ENCODE measurements at places on chromosomes 4 and X.
A peak's percentile ranks its signal among the peaks of the same experiment; 100 is the strongest.

DNA sequence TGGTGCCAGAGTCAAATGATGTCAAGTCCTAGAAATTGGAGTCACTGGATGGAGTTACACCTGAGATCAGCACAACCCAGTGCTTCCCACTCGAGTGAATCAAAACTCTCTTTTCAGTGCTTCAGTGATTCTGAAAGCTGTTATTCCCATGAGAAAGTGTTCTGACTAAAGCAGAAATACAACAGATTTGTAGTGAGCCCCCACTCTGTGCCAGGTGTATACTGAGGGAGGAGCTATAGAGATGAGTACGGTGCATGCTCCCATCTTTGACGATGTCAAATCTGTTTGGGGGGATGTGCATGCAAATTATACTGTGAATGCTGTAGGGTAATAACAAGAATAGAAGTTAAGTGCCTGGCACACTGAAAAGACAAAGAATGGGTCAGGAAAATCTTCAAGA, 330.2 kb downstream of the HS3ST1 start:
- no peak for DNase-seq

- DNase-seq = no peak
Measured at GRCh38 chr4:52877694-52878093, 15.6 kb downstream of the RASL11B start.

DNA sequence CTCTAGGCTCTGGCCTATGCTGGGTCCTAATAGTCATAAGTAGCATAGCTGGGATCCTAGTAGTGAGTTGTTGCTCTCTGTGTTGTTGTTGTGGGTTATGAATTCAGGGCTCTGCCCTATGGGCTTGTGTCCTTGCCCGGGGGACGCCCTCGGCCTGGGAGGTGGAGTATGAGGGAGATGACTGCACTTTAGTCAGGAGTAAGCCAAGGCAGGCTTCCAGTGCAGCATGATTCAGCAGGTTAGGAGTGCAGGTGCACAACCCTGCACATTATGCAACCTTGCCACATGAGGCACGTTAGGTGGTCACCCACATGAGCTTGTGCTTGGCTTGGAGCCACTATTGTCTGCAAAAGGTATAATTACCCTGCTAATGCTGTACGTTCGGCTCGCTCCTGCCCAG, 58.4 kb upstream of the CCDC149 start:
- DNase-seq = no peak

DNA sequence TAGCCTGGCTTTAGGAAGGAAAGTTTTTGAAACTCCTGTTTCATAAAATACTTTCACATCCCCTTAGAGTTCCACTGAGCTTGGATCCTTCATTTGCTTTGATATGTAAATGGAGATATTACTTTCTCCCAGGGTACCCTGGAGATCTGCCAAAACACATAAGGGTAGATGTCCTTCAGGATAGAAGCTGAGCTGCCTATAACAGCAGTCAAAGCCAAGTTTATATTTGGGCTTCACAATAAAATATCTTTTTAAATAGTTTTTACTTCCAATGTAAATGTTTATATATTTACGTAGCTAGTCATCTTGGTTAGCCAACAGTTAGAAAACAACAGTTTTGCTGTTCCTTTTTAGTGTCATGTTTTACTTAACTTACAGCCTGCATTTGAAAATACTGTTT, 742.3 kb upstream of the POU3F4 start:
- no peak for DNase-seq

GRCh38 chr4:84931274-84931673, 35.2 kb downstream of the WDFY3 start:
- DNase-seq = no peak

DNA sequence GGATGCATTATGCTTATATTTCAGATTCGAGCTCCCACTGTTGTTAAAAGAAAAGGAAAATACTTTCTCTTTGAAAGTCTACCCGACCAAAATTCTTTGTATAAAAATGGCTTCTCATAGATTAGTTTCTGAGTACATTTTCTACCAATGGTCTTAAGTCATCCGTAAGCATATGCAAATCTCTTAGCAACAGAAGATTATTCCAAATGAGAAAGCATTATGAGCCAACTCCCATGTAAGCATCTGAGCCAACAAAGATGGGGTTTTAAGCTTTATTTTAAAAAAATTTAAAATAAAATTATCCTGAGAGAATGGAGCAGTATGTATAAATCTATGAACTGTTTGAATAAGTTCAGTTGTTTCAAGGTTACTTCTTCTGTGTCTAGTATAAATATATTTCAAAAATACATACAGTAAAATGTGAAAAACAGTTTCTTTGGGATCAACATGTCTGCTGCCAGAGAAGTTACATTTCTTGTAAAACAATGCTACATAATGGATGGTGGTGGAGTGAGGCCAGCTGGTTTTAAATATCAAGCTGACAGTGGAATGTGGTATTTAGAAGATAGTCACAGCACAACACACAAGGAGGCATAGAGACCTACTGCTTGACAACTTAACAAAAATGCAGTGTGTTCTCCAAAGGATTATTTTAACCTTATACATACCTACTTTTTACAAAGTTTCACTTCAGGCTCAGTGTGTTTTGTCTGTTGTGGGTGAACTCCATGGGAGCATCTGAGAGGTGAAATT, 199.5 kb upstream of the DIPK2B start:
- no peak for DNase-seq

GRCh38 chr4:139333046-139333445, 30.8 kb upstream of the NDUFC1 start:
- no peak for DNase-seq

GRCh38 chrX:134713618-134714107, 55.4 kb upstream of the PLAC1 start:
- DNase-seq = no peak

GRCh38 chrX:65127842-65128241, 151.6 kb upstream of the ZC4H2 start:
- DNase-seq = no peak

DNA sequence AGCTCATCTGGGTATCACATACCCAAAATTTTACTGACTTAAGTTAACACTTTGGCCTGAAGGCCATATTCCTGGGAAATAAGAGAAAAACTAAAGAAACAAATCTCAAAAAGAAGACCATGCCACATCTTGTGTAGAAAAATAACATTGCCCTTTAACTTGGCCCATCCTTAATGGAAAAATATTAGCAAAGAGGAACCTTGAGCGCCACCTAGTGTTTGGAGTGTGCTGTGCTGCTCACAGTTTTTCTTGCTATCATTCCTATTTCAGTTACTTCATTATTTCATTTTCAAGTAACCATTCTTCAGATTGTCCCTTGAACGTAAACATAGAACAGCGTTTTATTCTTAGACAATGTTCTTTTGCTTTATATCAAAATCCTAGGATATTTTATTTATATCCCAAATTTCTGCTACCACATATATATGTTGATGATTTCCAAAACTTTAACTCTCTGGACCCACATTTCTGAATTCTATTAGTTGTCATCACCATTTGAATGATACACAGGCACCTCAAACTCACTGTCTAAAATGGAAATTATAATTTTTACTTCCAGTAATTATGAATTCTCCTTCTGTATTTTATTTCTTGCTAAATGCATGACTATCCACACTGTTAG, 999.0 kb upstream of the ADGRL3 start:
- peak; percentile 30 for DNase-seq

DNA sequence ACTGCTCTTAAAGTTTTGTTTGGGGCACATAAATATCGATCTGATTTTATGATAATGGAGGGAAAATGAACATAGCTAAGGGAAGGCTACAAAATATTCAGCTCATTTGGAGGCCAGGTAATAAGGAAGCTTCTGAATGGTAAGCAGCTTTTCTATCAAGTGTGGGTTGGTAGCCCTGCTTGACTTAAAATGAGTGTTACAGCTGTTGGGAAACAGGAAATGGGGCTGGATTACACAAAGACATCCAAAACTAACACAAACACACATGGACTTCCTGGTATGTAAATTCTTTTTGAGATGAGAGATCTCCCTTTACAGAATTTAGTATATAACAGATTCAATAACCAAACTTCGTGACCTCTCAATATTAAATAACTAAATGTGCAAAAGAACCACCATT, 58.0 kb downstream of the FGF16 start:
- no peak for DNase-seq

DNA sequence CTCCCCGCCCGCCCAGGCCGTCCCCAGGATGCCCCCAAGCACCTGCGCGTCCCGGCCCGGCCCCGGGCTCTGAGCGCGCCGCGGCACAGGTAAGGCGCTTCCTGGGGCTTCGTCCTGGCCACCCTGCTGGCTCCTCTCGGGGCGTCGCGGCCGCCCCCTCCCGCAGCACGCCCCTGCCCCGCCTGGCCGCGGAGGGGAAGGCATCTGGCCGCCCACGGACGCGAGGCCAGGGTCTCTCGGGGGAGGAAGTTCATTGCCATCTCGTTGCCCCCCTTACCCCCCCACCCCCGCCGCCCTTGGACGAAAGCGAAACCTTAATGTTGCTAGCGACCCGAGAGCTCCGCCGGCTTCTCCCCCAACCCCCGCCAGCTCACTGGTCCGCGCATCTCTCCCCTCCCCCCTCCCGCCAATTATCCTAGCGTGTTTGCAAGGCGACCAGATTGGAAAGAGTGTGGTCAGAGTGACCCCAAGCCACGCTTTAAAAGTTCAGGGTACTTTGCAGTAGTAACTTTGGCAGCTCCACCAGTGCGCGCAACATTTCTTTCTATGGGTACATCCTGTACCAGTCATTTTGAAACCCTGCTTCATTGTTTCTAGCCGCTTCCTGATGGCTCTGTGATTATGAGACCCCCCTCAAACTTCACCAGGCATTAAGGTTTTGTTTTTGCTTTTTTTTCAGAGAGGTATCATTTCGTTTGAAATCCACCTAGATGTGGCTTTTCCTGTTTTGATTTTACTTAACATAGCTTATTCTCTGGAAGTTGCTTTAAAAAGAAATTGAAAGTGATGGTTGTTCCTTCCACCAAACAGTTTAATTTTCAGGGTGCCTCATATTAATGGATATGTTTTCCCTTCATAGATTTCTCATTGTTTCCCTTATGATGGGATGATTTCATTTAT, 626 bp downstream of the TBC1D1 start:
- DNase-seq = no peak

DNA sequence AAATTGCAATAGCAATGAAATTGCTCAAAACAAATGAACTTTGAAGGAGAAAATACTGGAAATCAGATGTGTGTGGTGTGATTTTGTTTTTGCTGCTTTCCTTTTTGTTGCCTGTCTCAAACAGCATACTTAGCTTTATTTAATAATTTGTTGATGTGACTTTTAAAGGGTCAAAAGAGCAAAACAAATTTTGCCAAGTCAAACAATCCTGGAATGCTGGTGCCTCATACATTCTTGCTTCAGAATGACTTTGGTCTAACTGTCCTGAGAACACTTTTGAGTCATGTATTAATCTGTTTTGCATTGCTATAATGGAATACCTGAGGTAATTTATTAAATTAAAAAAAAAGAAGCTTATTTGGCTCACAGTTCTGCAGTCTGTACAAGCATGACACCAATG, 3.4 kb downstream of the PF4V1 start:
- DNase-seq = no peak

DNA sequence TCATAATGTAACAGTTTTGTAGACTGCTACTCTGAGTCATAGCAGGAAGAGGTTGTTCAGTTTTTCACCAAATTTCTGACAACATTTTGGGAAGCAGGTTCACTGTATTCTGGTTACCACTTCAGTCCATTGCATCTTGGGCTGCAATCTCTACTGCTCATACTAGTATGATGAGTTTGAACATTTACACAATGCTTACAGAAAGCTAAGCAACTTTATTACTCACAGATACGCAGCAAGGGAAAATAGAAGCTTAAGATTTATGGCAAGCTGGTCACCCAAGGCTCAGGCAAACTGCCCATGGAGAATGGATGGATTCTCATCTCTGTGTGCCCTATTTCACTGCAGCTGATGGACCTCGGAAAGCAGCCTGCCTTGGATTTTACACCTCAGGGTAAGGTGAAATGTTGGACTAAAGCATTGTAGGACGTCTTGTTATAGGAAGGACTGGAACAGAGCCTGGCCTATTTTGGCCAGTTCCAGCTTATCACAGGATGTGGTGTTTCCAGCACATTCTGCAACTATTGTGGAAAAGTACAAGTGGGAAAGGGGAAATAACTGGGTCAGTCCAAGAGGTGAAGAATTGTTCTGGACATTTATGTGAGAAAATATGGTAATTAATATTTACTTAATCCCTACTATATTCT, 887.1 kb upstream of the AGA start:
- DNase-seq = no peak

- no peak for DNase-seq
Measured at GRCh38 chr4:167831855-167832254, 260.5 kb upstream of the ANXA10 start.

DNA sequence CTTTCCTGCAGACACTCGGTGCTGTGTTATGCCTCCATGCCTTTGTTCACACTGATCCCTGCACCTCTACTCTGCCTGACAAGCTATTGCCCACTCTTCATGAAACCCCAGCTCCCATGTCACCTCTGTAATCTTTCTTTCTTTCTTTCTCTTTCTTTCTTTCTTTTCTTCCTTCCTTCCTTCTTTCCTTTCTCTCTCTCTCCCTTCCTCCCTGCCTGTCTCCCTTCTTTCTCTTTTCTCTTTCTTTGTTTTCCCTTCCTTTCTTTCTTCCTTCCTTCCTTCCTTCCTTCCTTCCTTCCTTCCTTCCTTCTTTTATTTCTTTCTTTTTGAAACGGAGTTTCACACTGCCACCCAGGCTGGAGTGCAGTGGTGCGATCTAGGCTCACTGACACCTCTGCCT, 12.5 kb downstream of the GJB1 start:
- DNase-seq = no peak

DNA sequence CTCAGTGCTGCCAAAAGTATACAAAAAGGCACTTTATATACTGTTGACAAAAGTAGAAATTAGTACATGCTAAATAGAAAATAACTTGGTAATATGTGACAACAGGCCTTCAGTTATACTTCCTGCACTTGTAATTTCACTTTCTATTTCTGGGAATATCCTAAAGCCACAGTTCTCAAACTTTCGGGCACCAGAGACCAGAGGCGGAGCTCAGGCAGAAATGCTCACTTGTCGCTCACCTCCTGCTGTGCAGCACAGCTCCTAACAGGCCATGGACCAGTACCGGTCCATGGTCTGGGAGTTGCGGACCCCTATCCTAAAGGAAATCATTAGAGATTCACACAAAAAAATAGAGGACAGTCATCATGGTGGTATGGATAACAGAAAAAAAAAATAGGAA, 25.7 kb downstream of the ACSL4 start:
- no peak for DNase-seq

DNA sequence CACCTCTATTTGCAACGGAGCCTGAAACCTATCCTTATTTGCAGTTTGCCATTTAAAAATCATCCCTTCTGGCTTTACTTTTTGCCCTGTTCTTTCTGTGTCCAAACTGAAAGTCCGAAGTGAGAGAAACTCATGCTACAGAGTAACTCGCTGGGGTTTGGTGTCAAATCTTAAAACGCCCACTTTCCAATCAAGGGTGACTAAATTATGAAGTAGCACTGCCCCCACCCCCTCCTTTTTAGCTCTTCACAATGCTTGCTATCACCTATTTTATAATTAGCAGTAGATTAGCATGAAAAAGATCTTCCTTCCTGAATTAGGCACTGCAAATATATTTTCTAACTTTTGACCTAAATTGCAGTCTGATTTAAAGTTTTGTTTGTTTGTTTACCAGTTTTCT, 52.5 kb downstream of the VGLL1 start:
- no peak for DNase-seq

Measured in HS-27A (cell line).